ENCODE measurements at places on chromosomes 6 and 20.

DNA sequence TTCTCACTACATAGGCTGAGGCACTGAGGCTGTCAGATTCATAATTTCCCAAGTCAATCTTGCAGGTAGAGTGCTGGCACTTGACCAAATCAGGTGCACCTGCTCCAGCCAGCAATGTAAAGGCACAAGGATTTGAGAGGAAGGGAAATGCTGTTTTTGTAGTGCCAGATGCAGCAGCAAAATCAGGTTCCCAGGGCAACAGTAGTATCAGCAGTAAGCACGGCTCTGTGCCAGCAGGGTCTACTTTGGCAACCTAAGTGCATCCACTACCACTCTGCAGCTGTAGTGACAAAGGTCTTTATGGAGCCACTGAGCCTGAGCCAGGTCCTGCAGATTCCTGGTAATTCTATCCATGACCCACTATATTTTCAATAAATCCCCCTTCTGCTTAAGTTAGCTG is 329.5 kb downstream of the TPBG start:
- peak; percentile 100 for DNase-seq

DNA sequence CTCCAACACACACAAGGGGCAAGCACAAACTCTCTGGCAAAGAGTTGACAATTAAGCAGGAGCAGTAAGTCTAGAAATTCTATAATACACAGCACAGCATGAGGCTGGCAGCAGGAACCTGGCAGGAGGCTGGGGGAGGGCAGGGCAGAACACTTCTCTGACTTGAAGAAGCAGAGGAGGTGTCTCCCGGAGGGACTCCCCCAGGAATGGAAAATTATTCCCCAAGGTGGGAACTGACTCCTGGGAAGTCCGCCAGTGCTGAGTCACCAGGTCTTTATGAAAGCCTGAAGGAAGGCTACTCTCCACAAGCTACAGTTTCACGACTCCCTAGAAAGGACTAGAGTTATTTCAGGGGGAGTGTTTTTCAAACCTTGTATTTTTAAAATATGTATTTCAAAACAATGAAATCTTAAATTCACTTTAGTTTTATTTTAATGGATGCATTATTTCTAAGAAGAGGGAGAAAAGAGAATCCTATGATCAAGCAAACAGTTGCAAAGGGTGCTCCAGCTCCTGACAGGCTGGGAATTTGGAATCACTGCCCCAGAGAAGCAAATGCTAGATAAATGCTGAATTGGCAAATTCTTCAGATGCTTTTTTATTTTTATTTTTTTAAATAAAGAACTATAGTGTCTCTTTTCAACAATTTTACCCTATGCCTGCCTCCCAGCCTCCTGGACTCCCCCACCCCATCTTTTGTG is 192.8 kb downstream of the LY86 start:
- DNase-seq: no peak

DNA sequence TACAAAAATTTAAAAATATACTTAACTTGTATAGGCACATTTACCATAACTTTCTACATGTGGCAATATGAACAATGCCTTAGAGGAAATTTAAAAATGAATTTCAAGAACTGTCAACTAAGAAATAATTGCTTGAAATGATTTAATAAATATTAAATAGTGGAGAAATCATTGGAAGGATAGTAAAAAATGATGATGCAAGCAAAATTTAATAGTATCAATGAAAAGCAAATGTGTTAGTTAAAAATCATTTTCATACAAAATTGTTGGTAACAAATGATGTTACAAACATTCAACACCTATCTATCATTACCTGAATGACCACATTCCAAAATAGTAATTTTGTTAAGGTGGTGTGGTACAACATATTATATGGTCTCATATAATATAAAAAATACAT is 331.0 kb downstream of the HAO1 start:
- no peak for DNase-seq

GRCh38 chr6:39217177-39217864 is 12.0 kb downstream of the KCNK5 start:
- no peak for DNase-seq

GRCh38 chr6:11231564-11232192 is 790 bp downstream of the NEDD9 start:
- DNase-seq: no peak
